ENCODE measurements at places on chromosomes 6 and 20. TPM values are rescaled to one million over a fixed set of nuclear protein-coding genes. Genes with fewer than 3 reads are reported as not detected.

CTSZ gene
- total RNA-seq: 35.7 TPM

NR2E1 gene
- total RNA-seq: not detected

OPRM1 gene
- not detected for total RNA-seq

FOXQ1 gene
- total RNA-seq: 0.15 TPM

- DNase-seq: no peak
These were observed 203.0 kb downstream of the FARS2 start for GRCh38 chr6:5464099-5464885.

GRCh38 chr6:43846556-43846955 is 76.5 kb downstream of the VEGFA start:
- DNase-seq: no peak

GRCh38 chr20:1619861-1620444 is at the start of gene SIRPB1:
SIRPB1 (minus strand) TSS chr20:1620009; CDS start chr20:1619944, 65 bp downstream.
- DNase-seq: no peak

DNA sequence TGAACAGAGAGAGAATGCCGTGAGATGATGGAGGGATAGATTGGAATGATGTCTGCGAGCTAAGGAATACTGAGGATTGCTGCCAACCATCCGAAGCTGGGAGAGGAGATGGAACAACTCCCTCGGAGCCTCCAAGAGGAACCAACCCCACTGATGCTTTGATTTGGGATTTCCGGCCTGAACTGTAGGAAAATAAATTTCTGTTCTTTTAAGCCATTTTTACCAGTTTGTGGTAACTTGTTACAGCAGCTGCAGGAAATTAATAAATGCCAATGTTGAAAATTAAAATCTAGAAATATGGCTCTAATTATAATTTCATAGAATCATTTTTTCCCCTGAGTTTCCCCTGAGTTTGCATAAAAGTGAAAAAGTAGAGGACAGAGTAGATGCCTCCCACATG is 14.1 kb downstream of the LRRN4 start:
- no peak for DNase-seq

- DNase-seq: no peak
These were observed 3.1 kb upstream of the ULBP2 start for GRCh38 chr6:149938571-149939355.

SLC22A3 gene
- total RNA-seq: 2.8 TPM

- DNase-seq: no peak
These were observed 282.1 kb downstream of the UST start for GRCh38 chr6:149028767-149029405.

OR2H1 gene
- not detected for total RNA-seq

- no peak for DNase-seq
These were observed 299.4 kb upstream of the NRSN1 start for GRCh38 chr6:23826572-23826971.

GGTLC1 gene
- not detected for total RNA-seq
